ENCODE measurements at places on chromosomes 6 and 20.

DNA sequence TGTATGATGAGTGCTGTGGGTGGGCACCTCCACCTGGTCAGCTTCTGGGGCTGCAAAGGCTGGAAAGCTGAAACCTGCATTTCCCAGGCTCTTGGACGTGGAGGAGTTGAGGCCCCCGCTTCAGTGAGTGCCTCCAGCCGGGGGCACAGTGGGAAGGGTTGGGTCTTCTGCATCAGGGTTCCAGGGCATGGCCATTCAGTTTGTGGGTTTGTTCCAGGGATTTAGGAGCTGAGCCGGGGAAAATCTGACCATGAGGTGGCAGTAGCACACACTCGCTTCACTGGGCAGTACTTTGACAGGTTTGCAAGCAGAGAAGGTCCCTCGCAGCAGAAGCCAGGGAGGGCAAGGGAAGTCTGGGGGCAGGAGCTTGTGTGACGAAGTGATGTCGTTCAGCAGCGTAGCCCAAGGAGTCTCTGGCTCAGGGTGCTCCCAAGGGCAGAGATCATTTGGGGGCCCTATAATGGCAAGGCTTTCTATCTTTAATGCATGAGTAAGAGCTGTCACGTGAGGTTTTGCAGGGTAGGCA lies 69.5 kb upstream of the SULF2 start:
- DNase-seq, result no peak

DNA sequence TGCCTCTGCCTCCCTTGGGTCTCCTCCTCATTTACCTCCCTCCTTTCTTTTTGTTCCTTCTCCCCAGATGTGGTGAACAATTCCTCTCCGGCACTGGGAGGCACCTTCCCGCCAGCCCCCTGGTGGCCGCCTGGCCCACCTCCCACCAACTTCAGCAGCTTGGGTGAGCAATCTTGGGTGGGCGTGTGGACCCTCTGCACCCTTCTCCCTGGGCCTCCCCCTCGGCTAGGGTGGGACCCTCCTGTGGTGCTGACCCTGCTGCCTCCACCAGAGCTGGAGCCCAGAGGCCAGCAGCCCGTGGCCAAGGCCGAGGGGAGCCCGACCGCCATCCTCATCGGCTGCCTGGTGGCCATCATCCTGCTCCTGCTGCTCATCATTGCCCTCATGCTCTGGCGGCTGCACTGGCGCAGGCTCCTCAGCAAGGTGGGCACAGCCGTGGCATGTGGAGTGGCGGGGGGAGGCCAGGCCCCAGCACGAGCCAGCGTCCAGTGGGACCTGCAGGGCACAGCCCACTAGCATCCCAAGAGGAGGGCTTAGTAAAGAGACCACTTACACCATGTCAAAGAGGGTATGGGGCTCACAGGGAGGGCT lies 8.8 kb downstream of the DDR1 start:
- no peak for DNase-seq

GRCh38 chr6:36683145-36683655 lies 4.7 kb downstream of the CDKN1A start:
- DNase-seq, result no peak

GRCh38 chr20:16381444-16381843 lies 191.8 kb downstream of the KIF16B start:
- no peak for DNase-seq

DNA sequence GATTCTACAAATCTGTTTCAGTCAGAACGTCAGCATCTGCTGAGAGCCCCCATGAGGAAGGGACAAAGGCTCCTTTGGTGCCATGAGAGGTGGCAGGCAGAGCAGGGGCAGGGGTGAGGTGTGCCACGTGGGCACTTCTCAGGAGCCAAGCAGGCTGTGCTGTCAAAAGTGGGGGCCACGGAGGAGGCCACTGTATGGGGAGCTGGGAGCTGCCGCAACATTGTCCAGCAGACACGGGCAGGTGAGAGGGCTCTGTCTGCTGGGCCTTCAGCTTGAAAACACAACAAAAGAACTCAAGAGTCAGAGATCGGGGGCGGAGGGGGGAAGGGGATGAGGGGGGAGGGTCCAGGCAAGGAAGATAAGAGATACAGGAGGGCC lies 21.6 kb upstream of the FOXP4 start:
- DNase-seq, result no peak

- no peak for DNase-seq
Measured at GRCh38 chr20:23476015-23476754, 14.7 kb upstream of the CST8 start.

GRCh38 chr6:23977706-23978105 lies 148.3 kb upstream of the NRSN1 start:
- no peak for DNase-seq

GRCh38 chr6:56906752-56907151 lies 48.2 kb upstream of the BEND6 start:
- DNase-seq, result no peak

- DNase-seq, result no peak
Measured at GRCh38 chr6:90347411-90347851, 50.8 kb upstream of the BACH2 start.

DNA sequence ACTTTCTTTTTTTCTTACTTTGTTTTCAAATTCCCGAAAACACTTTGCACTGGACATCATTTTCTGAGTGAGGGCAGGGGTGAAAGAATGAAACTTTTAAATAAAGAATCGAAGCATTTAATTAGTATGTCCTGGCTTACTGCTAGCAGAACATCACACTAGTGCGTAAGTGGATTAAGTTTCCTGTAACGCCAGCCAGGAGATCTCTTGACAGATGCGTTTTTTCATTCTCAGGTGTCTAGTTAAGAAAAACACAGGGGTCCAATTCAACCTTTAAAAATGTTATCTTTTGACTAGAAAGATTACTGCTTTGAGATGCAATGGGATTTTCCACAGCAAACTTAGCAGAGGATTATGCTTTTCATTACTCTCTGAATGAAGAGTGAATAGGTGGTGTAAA lies 858.8 kb upstream of the EPHA7 start:
- no peak for DNase-seq

- no peak for DNase-seq
Measured at GRCh38 chr6:11486959-11487358, 50.6 kb upstream of the TMEM170B start.

DNA sequence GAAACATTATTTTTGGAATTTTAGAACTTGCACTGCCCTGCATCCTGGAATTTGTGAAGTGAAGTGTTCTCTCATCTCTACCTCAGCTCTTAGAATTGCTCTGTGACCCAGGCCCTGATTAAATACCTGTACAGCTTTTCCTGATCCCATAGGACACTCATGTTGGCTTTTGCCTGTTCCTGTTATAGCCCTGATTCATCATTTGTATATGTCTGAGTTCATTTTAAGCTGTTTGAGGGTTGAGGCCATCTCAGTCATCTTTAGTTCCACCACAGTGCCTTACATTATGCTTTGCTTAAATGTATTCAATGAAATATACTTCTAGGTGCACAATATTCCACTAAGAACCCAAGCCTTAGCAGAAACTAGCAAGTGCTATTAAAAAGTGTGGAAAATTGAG lies 26.4 kb downstream of the ZFAND3 start:
- DNase-seq, result no peak

- DNase-seq, result no peak
Measured at GRCh38 chr6:11497881-11498280, 39.7 kb upstream of the TMEM170B start.

DNA sequence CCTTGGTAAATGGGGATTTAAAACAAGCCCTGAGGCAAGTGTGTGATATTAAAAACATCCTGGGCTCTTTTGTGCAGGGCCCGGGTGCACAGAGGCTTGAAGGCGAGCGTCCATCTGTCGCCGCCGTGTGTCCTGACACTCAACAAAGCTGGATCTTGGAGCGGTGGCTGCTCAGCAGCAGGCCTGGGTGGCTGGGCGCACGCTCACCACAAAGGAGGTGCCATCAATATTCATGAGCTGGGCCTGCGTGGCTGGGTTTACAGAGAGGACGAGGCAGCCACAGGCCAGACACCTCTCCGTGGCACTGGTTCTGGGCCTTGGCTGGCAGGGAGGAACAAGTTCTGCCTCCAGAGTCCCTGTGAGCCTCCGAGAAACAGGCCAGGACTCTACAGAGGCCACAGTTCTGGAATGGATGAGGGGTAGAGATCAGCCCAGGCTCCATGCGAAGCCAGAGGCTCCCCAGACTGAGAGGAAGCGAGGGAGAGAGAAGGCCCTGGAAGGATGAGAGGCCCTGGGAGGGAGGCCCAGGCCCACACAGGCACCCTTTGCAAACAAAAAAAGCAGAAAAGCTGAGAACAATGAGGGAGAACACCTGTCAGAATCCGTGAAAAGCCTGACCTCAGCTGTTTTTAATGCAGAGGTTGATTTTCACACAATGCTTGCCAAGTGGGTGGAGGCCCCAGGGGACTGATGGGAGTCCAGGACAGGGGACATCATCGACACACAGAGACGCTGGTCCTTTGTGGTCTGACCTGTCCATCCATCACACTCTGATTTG lies 21.9 kb downstream of the BHLHE23 start:
- DNase-seq, result no peak

DNA sequence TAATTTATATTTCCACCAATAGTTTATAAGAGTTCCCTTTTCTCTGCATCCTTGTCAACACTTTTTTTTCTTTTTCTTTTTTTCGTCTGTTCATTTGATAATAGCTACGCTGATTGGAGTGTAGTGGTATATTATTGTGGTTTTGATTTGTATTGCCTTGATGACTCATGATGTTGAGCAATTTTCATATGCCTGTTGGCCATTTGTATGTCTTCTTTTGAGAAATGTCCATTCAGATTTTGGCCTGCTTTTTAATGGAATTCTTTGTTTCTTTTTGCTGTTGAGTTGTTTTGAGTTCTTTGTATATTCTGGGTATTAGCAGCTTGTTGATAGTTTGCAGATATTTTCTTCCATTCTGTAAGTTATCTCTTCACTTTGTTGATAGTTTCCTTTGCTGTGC lies 773.4 kb downstream of the KIF16B start:
- no peak for DNase-seq

DNA sequence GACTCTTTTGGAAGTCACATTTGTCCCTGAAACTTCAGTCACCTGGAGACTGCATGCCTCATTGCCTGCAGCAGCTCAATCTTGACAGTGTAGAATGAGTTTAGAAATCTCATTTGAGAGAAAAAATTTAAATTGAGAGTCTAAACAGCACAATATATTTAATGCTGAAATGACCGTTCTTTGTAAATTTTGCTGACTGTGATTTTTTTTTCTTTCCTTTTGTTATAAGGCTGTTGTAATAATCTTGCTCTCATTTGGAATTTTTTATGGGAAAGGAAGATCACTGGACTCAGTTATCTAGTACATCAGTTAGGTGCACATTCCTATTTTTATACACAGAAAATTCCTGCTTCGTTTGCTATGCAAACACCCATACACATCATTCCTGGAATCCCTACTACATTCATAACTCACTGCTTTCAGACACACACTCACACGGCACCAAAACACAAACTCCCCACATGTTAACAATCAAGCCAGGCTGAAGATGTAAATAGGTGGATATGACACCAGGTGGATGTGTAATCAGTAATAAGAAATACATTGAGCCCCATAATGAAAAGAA lies 43.8 kb downstream of the PTCHD4 start:
- DNase-seq, result no peak

GRCh38 chr6:143697076-143697800 lies 19.5 kb downstream of the PHACTR2 start:
- DNase-seq, result no peak

DNA sequence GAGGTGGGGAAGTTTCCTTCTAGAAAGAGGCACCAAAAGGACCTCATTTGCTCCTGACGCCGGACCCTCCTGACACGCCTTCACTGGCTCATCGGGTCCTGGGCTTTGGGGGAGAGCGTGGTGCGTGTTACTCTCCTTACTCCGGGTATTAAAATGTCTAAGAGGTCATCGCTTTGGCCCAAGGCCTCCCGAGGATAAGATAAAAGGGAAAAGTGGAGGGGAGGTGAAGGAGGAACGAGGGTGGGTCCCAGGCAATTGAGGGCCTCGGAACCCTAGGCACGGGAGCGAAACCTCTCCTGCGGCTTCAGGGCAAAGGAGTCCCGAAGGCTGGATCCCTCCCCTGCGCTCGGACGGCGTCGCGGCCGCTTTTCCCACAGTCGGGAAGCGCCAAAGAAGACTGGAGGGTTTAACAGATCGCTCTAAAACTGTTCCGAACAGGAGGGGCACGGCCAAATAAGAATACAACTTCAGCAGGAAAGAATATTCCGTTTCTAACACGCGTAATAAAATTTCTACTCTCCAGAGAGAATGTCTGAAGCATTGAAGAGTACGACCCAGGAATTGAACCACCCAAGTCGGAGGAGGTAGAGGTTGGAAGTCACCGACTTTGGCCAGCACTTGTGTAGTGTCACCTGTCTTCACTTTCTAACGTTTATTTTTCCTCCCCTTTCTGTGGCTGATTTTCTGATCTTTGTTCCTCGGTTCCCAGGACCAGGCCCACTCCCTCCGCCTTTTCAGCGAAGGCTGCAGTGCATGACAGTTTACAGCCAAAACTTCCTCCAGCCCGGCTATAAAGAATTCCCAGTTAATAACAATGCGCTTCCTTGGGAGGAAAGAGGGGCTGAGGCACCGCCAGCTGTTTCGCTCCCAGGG lies 2.1 kb upstream of the TBXT start:
- no peak for DNase-seq
